Cerebellar cortex (tissue), 1 donor: ENCODE measurements at places on chromosomes 1 and 21.
A peak's percentile ranks its signal among the peaks of the same experiment; 100 is the strongest.

GRCh38 chr1:186775036-186775435 lies 53.7 kb upstream of the PLA2G4A start:
- DNase-seq, result peak; percentile 61

DNA sequence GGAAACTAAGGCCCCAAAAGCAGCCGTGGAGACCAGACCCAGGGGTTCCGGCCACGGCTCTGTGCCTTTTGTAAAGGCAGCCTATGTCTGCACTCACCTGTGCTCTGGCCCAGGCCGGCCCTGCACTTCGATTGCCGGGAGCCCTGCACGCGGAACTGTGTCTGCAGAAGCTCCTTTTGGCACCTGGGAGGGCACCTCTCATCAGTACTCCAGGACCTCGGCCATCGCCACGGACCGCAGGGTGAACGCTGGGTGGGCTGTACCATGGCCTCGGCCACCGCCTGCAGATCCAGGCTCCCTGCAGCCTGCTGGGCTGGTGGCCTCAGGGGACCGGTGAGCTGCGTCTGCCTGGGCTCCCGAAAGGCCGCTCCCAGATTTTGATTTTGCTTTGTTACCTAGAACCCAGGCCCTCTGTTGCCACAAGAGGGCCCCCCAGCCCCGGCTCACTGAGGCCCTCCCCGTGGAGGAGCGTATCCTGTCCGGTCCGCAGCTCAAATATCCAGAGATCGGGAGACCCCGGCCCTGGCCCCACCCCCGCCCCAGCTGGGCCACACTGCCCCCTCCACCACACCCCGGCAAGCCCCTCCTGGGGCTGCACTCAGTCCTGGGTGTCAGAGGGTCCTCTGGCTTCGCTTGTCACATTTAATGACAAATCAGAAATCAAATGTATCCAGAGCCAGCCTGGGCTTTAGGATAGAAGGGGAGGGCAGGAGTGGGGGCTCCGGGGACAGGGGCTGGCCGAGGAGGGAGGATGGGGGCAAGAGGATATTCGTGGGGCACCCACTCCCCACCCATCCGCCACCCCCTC lies 60.2 kb upstream of the PDE9A start:
- DNase-seq, result peak; percentile 79

DNA sequence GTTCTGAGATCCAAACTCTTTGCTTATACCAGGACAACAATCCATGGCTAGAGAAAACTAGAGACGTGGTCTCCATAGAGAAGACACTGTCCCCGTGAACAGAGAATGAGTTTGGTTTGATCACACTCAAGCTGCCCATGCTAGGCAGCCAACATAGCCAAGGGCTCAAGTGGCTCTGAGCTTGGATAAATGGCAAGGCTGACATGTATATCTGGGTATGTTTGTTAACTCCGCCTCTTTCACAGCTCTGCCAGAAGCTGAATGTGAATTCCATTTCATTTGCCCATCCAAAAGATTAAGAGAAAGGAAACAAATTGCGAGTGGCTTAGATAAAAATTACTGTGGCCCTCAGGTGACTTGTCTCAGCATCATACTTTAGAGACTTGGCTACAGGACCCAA lies 38.0 kb downstream of the ILDR2 start:
- no peak for DNase-seq

DNA sequence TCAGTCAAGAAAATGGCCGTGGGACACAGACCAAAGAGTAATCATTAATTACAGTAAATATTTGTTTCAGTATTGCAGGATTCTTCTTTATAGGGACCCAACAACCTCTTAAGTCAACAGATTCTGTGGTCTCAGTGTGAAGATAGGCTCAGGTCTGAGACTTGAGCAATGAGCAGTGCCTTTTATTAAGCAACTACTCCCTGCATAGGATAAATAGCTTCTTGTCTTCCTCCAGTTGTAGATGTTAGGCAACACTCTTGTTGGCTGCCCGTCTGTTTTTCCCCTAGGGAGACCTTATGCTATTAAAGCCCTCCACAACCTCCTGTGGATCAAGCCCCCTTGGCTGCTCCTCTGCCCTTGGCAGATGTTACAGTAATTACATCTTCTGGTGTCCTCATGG lies 1.8 kb upstream of the OMA1 start:
- DNase-seq, result no peak

DNA sequence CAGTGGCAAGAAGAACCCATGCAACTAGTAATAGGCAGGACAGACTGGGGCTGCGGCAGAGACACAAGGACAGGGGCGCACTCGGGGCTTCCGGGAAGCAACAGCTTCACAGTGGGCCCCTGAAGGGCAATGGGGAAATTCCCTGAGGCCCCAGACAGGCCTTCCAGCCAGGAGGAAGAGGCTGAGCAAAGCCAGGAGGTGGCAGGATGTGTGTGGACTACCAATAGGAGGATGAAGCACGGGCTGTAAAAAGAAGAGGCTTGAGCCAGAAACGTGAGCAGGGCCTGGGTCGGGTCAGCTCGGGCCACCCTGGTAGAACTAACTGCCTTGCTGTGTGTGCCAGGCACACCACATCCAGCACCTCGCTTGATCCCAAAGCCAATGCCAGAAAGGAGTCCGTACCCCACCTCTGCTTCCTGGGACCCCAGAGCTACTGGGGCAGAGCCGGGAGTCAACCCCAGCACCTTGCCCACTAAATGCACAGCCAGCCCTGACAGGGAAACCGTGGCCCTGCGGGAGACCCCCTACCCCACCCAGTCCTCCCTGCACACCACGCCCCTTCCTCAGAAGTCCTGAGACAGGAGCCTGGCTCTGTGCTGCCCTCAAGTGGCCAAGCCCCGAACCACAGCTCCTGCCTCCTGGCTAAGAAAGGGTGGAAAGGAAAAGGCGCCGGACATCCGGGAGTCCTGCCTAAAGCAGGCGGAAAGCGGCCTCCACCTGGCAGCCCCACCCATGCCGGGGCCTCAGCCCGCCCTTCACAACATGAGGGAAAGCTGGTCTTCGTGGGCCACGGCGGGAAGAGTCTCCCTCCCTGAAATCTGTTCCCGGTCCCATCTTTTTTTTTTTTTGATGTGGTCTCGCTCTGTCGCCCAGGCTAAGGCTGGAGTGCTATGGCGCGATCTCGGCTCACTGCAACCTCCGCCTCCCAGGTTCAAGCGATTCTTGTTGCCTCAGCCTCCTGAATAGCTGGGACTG lies 33.7 kb downstream of the TTC39A start:
- DNase-seq, result peak; percentile 85

DNA sequence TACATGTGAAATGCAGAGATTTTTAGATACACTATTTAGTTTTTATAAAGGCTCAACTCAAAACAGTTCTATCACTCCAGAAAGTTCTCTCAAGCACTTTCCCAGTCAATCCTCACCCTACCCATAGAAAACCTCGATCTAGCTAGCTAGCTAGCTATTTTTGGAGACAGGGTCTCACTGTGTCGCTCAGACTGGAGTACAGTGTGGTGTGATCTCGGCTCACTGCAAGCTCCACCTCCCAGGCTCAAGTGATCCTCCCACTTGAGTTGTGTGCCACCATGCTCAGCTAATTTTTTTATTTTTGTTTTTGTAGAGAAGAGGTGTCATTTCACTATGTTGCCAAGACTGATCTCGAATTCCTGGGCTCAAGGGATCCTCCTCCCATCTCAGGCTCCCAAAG lies 236.9 kb downstream of the RERE start:
- no peak for DNase-seq

GRCh38 chr1:237562242-237562823 lies 328.4 kb downstream of the ZP4 start:
- DNase-seq, result peak; percentile 81
